Brain (organoid and tissue), 16 donors: ENCODE measurements at places on chromosomes 3 and 15.

- no peak for DNase-seq
Measured at GRCh38 chr15:39250460-39251186, 330.3 kb upstream of the THBS1 start.

- DNase-seq, result no peak
Measured at GRCh38 chr3:46539443-46540005, 26.6 kb downstream of the LRRC2 start.

DNA sequence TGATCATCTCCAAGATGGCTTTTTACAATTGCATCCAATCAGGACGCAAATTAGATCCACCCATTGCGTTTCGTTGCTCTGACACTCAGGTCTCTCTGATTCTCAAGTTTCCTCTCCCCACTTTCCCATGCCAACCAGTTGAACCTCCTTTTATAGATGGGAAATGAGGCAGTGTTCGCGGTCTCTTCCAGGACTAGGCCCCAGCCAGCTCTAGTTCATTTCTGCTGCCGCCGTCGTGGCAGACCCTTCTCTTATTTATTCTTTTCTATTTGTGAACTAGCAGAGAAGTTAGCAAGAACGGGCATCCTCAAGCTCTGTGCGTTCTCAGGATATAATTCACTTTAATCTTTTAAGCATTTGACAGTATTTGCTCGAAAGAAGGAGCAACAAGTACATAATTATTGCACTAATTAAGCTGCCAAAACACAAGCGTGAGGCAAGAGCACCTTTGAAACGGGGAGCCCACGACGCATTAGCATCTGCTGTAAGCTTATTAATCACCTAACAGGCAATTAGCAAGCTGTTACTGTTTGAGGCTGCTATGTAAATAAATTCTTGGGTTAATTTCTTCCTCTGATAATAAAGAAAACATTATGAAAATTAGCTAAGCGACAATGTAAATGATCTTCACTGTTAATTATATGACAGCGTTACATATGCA is 246.4 kb upstream of the TLE3 start:
- peak; percentile 87 for DNase-seq

DNA sequence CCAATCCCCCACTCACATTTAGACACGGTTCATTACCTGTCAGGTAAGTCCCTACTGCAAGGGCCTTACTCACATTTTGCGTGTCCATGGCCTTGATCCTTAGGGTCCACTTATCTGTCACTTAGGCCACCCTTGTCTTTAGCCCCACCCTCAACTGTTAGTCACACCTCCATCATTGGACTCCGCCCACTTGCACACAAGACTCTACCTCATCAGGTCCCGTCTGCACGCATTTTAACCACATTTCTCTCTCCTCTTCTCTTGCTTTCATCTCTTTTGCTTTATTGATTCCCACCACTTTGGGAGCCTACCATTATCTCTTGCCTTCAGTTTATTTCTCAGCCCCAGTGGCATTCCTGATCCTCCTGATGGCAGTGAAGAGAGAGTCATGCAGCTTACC is at the start of gene IQCF6:
IQCF6 (minus strand) TSS at position 101 of the 400 bp plus-strand sequence; CDS start at position 88, 13 bp downstream.
- DNase-seq, result no peak

DNA sequence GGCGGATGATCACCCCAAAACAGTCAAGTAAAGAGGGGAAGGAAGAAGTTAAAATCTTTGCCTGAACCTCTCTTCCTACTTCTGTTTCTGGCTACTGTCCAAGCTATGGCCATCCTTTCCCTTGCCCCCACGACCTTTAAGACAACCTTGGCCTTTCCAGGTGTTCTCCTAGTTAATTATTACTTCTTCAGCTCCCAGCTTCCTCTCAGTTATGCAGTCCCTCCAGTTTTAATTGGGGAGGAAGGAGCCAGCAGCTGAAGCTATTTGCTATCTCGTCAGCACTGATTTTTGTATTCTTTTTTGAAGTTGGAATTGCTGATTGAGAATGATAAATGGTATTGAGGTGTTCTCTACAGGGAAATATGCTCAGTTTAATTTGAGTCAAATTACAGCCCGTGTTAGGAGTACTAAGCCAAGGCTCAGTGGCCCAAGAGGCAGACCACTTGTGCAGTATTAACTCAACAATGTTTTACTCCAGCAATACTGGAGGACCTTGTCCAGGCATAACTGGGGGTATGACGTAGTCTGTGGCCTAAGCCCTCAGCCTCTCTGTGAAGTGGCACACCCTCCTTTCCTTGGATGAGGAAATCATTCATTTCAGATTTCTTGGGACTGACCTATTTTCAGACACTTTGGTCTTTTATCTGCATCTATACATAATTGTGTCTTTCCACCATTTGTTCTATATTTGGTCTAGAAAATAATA is 336.9 kb downstream of the SLC9A9 start:
- no peak for DNase-seq

- peak; percentile 86 for DNase-seq
Measured at GRCh38 chr3:124467980-124468902, 262.0 kb upstream of the UMPS start.

GRCh38 chr3:29606416-29606815 is 325.5 kb downstream of the RBMS3 start:
- no peak for DNase-seq
